Nucleus accumbens (tissue), 56 donors: ENCODE measurements at places on chromosomes 3 and 15.

- DNase-seq: no peak
Measured at GRCh38 chr15:26890988-26891387, 24.1 kb downstream of the GABRA5 start.

GRCh38 chr15:42157381-42157780 is 945 bp upstream of the PLA2G4F start:
- no peak for DNase-seq

- no peak for DNase-seq
Measured at GRCh38 chr3:143060906-143061305, 58.7 kb upstream of the CHST2 start.

GRCh38 chr3:180934638-180935037 is 22.2 kb downstream of the FXR1 start:
- DNase-seq: no peak

GRCh38 chr3:178513546-178514380 is 22.5 kb upstream of the KCNMB2 start:
- no peak for DNase-seq

GRCh38 chr3:73419179-73419803 is 205.4 kb downstream of the PDZRN3 start:
- no peak for DNase-seq

DNA sequence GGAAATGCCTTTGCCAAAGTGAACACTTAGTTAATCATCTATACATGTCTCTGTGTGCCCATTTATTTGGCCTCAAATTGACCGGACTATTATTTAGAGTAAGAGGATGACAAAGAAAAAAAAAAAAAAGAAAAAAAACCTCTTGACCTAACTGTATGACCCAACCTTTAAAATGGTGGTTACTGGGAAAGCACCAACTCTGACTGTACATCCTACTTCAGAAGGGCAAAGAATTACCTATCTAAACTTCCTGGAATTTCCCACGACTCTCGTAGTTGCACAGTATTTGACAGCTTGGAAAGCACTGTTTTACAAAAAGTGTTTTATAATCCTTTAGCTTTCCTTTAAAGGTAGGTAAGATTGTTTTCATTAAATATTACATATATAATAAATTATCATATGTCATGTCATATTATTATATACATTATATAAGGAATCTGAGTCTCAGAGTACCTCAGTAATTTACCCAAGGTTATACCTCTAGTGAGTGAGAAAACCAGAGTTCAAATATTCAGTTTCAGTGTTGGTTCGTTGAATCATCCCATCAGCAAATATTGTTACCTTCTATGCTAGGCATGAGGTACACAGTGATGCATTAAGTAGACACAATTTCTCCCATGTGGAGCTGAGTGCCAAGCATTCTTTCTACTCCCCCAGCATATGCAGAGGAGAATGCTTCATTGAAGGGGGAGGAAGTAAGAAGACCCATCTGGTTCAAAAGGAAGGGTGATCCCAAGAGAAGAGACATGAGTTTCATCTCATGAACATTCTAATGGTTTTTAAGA is 5.0 kb downstream of the BCL2A1 start:
- DNase-seq: no peak

DNA sequence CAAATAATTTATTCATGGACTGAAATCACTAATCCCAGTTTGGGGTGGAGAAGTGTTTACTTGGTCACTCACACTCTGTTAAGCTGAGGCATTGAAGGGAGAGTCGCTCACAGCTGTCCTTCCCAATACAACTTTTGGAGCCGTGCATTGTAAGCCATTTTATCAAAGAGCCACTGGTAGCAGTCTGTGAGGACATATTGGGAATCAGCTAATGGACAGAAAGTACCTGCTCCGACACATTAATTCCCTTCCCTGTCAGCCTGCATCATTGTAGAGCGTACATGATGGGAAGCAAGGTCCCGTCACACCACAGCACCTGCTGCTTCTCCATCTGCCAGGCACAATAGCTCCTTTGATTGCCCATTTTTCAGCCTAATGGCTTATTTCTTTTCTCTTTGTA is 643.2 kb downstream of the SQOR start:
- peak; percentile 60 for DNase-seq

DNA sequence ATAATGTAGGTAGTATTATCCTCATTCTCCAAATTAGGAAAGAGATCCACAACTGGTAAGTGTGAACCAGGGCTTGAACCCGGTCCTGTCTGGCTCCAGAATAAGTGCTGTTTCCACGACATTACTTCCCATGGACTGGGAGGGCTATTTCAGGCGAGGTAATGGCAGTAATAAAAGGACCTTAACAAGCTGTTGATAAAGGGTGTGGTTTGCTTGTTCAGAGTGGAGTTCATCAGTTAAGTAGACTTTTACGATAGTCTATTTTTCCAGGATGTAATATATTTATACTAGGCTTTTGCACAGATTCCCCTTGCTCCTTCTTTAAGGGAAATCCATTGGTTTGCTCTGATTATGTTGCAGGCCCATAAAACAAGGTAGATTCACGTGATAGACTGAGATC is 88.4 kb upstream of the TNFAIP8L3 start:
- no peak for DNase-seq

DNA sequence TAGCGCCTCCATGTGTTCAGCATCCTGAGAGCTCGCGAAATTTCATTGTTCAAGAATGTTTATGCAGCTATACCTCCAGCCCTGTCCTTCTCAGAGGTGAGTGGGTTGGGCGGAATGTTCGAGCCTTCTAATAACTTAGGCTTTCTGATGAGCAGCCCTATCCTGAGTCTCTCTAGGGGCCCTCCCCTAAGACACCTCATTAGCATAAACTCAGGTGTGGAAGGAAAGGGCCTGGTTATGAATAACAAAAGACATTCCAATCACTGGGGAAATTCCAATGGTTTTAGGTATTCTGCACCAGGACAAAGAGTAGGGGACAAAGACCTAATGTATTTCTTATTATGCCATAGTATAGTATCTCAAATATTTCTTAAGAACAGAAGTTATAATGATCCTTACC is 138.1 kb upstream of the PDZRN3 start:
- DNase-seq: no peak

DNA sequence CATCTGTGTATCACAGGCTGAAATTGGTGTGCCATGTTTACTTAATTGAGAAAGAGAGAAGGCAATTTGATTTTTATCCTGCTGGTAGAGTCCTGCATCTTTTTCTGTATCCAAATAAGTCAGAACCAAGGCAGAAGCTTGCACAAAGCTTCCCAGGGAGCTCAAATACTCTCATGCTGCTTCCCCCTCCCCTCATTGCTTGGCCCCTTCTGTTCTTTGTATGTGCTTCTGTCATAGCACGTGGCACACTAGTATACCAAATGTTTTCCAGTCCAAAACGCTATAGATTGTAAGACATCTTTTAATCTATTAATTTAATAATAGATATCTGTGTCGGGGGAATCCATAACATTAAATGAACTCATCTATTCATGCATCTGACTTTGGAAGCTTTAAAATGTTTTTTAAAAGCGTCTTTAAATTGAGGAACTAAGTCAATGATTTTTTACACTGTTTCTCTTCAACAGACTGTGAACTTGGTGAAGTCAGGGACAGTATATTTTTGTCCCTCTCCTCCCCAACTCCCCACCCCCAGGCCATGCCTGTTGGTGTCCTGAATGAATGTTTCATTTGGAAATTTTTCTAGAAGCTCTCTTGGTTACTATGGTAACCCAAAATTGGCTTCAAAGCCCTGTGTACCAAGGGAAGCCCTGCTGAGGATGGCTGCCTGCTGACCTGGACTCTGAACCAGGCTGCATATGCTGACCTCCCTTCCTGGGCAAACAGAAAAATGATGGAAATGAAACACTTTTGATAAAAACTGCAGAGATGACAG is 26.2 kb upstream of the SLC35G2 start:
- no peak for DNase-seq

- DNase-seq: no peak
Measured at GRCh38 chr3:38157595-38157994, 7.7 kb upstream of the OXSR1 start.

DNA sequence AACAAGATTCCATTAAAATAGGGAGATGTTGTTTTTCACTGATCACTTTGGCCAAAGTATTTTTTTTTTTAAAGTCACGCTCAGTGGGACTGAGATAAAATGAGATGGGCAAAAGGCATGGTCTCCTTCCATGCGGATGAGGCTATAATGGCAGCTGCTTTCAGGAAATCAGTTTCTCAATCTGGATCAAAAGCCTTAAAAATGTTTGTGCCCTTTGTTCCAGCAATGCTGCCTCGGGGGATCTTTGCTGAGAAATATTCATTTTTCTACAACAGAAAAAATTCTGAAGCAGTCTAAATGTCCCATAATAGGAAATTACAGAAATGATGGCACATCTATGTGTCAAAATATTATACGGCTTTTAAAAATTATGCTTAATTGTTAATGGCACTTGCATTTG is 97.2 kb downstream of the SMAD6 start:
- DNase-seq: no peak

- DNase-seq: no peak
Measured at GRCh38 chr3:108513961-108514360, 3.6 kb upstream of the MYH15 start.

DNA sequence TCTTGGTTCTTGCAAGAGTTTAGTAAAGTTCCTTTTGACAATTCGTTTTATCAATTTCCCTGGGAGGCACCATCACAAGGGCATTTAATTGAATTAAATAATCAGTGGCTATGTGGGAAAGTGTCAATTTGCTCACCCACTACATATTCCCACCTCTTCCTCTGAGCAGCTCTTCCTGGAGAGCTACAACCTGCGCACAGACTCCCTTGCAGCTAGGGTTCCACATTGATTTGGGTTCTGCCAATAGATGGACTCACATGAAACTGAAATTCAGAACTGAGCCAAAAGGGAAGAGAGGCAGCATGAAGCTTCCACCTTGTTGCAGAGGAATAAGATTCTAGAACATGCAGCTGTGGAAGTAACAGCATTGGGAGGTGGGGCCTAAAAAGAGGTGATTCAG is 94.8 kb downstream of the TLE3 start:
- no peak for DNase-seq

GRCh38 chr3:193850084-193850619 is 257.1 kb downstream of the OPA1 start:
- no peak for DNase-seq

GRCh38 chr3:3127432-3128010 is 781 bp downstream of the TRNT1 start:
- no peak for DNase-seq

GRCh38 chr15:40441565-40442531 is 1.1 kb downstream of the BAHD1 start:
- no peak for DNase-seq

GRCh38 chr15:31571676-31572075 is 245.0 kb downstream of the KLF13 start:
- DNase-seq: no peak

DNA sequence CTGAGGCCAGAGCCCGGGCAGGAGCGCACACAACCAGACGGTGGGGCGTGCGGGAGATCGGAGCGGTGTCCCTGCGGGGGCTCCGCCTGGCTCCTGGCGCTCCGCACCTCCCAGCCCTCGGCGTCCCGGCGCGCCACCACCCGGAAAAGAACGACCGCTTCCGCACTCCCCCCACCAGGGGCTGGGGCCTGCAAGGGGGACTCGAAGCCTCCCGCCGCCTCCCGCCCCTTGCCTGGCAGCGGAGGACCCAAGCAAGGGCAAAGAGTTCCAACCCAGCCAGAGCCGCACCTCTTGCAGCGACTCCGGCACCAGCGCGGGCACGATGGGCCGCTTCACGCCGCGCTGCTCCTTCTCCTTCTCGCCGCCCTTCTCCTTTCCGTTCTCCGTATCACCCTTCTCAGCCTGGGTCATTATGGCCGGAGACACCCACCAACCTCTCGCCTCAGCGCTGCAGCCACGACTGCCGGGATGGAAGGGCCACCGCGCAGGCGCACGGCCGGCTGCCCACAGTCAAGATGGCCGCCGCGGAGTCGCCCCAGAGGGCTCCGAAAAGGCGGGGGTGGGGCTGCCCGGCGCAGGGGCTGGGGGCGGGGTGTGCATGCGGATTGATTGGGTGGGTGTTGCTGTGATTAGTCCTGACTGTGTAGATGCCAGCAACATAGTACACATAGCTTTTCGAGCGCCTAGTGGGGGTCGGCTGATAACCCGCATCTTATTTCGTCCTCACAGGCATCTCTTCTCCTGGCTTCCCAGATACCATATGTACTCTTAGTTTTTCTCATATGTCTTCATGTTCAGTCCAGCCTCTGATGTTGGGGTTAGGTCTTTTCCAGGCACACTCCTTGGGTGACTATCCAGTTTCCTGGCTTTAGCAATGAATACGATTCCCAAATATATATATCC is at the start of gene ACTR8:
ACTR8 (minus strand) TSS at position 462 of the 903 bp plus-strand sequence; CDS start at position 411, 51 bp downstream.
- peak; percentile 87 for DNase-seq

- no peak for DNase-seq
Measured at GRCh38 chr3:54270816-54271526, 148.6 kb downstream of the CACNA2D3 start.

- DNase-seq: no peak
Measured at GRCh38 chr3:168511428-168512014, 415.8 kb upstream of the GOLIM4 start.

DNA sequence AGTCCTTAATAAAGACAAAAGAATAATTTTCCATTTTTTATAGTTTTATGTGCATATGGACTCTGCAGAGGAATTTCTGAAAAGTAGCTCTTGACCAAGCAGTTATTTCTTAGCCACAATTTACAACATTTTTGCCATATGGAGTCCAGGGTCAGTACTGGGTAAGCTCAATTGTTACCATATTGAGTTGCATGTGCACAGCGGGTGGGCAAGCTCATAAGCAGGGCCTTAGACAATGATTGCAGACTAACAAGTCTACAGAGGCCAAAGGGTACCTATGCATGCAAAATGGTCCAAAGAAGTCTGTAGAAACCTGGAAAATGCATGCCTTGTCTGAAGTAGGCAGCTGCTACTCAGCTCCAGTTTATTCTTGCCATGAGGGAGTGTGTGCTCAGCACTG is 19.0 kb upstream of the ARHGEF26 start:
- no peak for DNase-seq

- no peak for DNase-seq
Measured at GRCh38 chr15:80730926-80731325, 35.8 kb downstream of the ABHD17C start.

GRCh38 chr15:92619145-92620101 is 36.2 kb downstream of the FAM174B start:
- DNase-seq: no peak

DNA sequence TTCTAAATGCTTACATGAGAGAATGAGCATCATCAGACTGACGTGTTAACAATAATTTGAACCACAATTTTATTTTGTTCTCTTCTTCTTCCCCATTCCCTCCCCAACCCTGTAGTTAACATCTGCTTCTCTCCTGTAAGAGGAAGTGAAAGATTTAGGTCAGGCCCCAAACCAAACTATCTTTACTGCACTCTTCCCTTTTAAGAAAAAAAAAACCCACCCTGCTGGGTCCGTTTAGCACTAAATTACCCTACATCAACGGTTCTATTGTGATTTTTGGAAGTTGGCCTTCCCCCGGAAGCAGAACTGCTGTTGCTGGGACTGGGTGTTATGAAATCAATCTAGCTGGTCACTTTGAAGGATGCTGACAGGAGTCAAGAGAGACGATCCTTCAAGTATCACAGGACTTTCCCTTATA is 49.4 kb downstream of the NFKBIZ start:
- DNase-seq: no peak

GRCh38 chr3:39269528-39269927 is 10.3 kb downstream of the CX3CR1 start:
- DNase-seq: no peak
